ENCODE measurements at places on chromosomes 6 and 20. TPM values are rescaled to one million over a fixed set of nuclear protein-coding genes. Genes with fewer than 3 reads are reported as not detected.
A peak's percentile ranks its signal among the peaks of the same experiment; 100 is the strongest.

DNA sequence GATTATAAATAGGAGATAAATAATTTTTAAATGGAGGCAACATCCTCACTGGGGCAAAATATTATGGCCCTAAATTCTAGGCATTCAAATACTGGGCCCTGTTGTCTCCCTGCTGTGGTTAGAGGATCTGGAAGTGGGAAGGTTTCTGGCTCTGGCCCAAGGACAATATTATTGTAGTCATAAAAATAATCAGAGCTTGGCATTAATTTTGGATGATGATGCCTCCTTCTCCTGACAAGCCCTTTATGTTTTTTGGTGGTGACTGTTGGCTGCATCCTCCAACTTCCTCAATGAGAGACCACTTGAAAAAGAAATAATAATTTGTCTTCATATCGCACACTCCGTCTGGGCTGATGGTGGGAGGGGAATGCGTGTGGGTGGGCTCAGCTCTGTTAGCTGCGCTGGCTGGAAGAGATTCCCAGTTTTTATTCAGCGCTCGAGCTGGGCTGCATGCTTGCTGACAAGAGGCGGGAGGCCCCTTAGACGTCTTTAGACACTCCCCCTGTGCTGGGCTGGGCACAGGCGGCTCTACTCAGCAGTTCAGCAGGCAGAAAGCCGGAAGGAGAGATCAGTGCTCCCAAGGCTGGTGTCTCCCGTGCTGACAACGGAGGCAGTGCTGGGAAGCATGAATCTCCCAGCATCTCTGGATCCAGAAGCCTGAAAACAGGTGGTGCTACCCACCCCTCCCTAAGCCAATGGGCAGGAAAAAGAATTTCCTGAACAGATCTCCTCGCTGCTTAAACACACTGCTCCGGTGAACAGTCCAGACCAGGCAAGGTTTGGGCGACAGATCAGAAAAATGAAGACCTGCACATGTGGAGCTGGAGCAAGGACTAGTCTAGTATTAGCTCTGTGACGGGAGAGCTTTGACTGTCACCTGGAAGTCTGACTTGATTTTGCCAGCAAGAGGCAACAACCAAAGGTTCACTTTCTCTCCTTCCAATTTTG, 97.7 kb downstream of the SYCP2 start:
- H3K27ac ChIP-seq, result peak overlapping the region; percentile 6
- no peaks in the 10 kb centered on the region for H3K27me3 ChIP-seq
- peak; percentile 62 for DNase-seq
- no peaks in the 10 kb centered on the region for H3K36me3 ChIP-seq
- peak overlapping the region; percentile 9 for H3K4me3 ChIP-seq
- peaks cover 10% of the 10 kb centered on the region for H3K4me1 ChIP-seq

DNA sequence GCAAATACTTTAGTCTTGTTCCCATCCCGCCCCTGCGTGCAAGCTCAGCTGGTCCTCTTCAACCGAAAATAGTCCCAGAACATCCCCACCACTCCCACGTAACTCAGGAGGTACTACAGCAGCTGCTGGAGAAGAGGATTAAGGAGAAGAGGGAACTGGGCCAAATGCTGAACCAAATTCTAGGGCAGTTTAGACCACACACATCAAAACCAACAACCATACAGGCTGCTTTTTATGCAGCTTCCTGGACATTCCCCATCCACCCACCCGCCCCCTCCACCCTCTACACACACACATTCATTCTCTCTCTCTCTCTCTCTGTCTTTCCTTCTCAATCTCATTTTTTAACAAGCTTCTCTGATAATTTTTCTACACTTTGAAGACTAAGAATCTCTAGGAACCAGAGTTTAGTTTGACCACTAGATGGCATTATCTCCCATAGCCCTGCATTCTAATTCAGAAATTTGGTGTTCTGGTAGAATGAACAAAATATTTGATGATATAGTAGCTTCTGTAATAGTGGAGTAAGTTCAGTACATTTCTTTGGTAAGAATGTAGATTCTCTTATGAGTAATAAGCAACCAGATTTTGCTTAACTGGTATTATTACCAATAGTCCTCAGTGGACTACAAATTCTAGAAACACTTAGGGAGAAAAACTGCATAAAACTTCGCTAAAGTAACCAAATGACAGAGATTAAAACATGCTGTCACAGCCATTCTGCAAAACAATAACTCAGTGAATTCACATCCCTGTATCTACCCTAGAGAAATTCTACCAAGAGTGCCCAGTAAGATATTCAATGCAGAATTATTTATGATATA, 52.1 kb upstream of the BEND6 start:
- no peaks in the 10 kb centered on the region for H3K36me3 ChIP-seq
- H3K4me1 ChIP-seq, result no peaks in the 10 kb centered on the region
- H3K4me3 ChIP-seq, result no peak overlapping the region
- no peak for DNase-seq

DNA sequence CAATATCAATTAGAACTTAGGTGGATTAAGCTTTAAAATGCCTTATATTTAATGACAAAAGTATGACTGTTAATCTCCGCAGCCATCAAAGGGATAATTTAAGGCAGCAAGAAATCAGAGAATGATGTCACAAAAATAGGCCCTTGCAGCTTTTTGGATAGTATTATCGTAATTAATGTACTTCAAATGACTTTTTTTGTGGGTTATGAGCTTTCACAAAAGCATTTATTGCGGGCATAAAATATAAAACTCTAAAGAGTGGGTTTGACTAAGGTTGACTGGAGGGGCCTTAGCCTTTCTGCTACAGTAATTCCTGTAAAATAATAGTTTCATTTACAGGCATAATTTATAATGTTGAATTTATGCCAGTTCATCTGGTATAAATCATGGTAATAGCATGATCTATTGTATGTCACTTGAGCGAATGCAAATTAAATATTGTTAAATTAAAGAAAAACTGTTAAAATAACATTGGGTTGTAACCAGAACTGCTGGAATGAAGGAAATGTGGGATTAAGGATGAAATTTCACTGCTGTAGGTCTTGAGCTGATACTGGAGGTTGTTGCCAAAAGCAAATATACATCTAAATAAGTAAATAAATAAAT, 78.5 kb upstream of the ZFP64 start:
- no peak for DNase-seq
- no peaks in the 10 kb centered on the region for H3K36me3 ChIP-seq
- no peak overlapping the region for H3K4me3 ChIP-seq

TTK gene
- 0.91 TPM for total RNA-seq

Data from upper lobe of left lung (tissue), 6 donors.